ENCODE measurements at places on chromosomes 5 and 9. TPM values are rescaled to one million over a fixed set of nuclear protein-coding genes. Genes with fewer than 3 reads are reported as not detected.

SELENOP gene
- 189 TPM for total RNA-seq

ANKDD1B gene
- not detected for total RNA-seq

SPINK6 gene
- total RNA-seq = not detected

SLC34A3 gene
- total RNA-seq = not detected

SPARC gene
- 577 TPM for total RNA-seq

EPB41L4B gene
- total RNA-seq = 4.5 TPM

FBP1 gene
- 0.51 TPM for total RNA-seq

DMGDH gene
- total RNA-seq = 2.7 TPM

CDH18 gene
- total RNA-seq = not detected

ACOT12 gene
- not detected for total RNA-seq

PDZD2 gene
- total RNA-seq = 41.3 TPM

SLIT3 gene
- 16.5 TPM for total RNA-seq

- DNase-seq = no peak
These were observed 615.9 kb downstream of the CHSY3 start for GRCh38 chr5:130520211-130520610.

DNA sequence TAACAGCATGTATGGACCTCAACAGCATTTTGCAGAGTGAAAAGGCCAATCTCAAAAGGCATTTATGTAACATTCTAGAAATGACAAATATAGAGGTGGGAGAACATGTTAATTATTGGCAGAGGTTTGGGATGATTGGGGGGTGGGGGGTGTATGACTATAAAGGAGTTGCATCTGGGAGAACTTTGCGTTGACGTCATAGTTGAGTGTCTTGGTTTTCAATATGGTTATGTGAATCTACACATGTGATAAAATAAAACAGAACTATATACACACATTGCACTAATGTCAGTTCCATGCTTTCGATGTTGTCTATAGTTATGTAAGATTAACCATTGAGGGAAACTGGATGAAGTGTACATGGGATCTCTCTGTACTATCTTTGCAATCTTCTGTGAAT, 139.1 kb downstream of the SV2C start:
- DNase-seq = no peak

GRCh38 chr5:148910686-148911361, 84.4 kb downstream of the ADRB2 start:
- no peak for DNase-seq

- no peak for DNase-seq
These were observed 242.5 kb downstream of the CACNA1B start for GRCh38 chr9:138120072-138120471.

DNA sequence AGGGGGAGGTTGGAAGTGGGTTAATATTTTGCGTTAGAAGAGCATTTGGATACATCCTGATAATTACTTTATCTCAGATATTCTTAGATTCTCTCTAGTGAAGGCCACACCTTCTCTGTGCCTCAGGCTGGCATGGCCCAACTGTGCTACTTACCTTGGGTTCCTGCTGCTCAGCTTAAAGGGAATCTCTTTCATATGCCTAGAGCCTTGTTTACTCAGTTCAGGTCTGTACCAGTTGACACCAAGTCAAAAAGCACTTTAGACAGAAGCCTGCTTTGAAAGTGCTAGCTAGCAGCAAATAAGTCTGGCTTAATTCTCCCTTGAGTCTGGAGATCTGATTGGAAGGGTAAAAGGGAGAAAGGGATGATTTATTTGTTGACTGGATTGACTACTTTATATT, 74.8 kb downstream of the GHR start:
- DNase-seq = no peak

DNA sequence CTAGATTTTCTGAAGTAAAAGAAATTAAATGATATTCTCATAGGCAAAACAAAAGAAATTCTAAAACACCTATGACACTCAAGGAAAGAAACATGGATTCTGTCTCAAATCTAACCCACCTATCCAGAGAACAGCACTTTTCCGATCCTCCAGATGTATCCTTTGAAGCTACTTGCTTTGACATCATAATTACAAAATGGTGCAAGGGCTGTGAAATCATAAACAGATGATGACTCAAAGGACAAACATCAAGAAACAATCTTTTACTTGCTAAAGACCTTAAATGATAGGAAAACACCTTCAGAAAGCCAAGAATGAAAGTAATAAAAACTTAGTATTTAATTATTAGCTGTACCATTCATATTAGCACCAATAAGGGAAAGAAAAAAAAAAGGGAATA, 202.6 kb downstream of the DENND1A start:
- no peak for DNase-seq

GRCh38 chr5:65955746-65956145, 29.4 kb downstream of the ERBIN start:
- no peak for DNase-seq

- no peak for DNase-seq
These were observed 59.8 kb downstream of the TNFSF15 start for GRCh38 chr9:114745879-114746550.

DNA sequence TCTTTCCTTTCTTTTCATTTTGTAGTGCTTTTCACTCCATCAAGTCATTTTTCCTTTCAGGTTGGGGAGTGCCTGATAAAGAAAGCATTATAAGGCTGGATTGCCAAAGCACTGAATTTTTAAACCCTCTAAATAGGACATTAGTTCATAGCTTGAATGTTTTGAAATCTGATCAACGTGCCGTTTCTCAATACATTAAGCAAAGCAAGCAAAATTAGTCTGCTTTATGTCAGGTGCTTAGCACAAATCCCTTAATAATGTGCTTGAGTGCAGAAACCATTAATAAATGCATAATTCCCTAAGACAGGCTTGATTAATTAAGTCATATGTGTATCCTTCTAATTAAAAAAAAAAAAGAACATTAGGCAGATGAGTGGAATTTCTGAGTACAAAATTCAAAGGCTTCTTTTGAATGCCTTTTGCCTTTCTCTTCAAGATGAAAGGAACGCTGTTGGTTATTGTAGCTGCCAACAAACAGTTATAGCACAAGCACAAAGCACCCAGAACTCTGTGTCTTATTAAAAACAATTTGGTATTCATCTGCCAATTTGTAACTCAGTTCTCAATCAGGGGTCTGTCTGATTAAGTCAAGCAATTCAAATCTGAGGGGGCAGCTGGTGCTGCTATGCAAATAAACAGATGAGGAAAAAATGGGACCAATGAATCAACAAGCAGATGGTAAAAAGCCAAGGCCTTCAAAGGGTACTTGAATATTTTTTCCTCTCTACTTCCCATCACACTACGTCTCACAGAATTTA, 233.7 kb downstream of the TLE1 start:
- DNase-seq = no peak

- DNase-seq = no peak
These were observed at the start of gene PCDHA12 for GRCh38 chr5:140875085-140876065. PCDHA12 (plus strand) TSS chr5:140875308; CDS start chr5:140875473, 165 bp downstream.

DNA sequence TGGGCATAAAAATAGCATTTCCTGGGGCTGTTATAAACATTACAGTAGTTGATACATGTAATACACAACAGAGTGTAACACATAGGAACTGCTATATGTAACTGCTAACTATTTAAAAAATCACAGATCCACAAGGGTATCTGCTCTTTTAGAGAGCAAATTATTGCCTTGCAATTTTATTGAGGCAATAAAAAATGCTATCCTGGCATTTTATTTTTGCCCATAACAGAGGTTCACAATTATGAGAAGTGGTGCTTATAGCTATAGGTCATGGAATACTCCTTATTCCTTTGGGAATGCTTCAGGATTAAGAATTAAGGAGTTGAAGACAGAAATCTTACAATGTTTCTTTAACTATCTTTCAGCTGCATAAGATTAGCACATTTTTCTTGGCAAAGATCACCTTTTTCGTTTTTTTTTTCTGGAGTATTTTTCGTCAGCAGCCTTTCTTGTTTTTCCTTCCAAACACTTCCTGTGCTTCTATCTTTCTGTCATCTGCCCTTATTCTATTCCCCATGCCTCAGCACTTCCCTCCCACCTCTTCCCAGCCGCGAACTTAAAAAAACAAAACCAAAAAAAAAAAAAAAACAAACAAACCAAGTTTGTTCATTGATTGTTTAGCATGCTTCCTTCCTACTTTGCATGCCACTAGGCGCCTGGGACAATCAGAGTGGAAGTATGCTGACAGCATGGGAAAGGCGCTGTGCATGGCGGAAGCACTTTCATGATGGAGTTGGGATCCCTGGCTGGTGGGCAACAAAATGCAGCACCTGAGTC, 264.2 kb downstream of the MAST4 start:
- DNase-seq = no peak

- no peak for DNase-seq
These were observed 4.8 kb downstream of the ATP6V1G1 start for GRCh38 chr9:114592356-114592755.

GRCh38 chr9:130919559-130920145, 19.4 kb downstream of the FIBCD1 start:
- DNase-seq = no peak

- DNase-seq = no peak
These were observed 27.6 kb upstream of the ATP6V1G1 start for GRCh38 chr9:114559830-114560513.

DNA sequence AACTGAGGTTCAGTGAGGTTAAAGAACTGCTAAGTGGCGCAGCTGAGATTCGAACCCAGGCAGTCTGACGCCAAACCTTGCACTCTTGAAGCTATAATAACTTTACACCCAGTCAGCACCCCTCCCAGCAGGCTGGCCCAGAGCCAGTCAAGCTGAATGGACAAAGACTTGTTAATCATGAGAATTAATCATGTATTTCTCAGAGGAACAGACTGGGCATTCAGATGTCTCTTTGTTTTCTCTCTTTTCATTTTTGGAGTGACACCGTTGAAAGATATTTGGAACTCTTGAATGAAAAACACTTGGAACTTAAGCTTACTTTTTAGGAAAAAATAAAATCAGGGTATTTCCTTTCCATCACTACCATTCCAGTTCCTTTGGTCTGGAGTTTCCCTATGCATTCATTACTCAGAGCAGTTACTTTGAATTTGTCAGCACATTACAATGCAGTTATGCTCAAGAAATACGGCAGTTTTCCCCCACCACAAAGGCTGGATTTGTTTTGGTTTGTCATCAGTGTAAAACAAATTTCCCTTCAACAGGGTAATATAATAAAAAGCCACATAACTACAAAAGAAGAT, 22.6 kb upstream of the MAMDC2 start:
- DNase-seq = no peak

- no peak for DNase-seq
These were observed 703 bp downstream of the ISCA1 start for GRCh38 chr9:86281593-86282076.

Measured in heart left ventricle (tissue), 16 donors.